ENCODE measurements at places on chromosomes 4 and X. TPM values are rescaled to one million over a fixed set of nuclear protein-coding genes. Genes with fewer than 3 reads are reported as not detected.
A peak's percentile ranks its signal among the peaks of the same experiment; 100 is the strongest.

SRPK3 gene
- total RNA-seq: not detected

FAM3A gene
- total RNA-seq: 35.9 TPM

VCX gene
- total RNA-seq: not detected

TCEAL9 gene
- total RNA-seq: 43.1 TPM

MAGEC2 gene
- total RNA-seq: not detected

PASD1 gene
- not detected for total RNA-seq

PHEX gene
- total RNA-seq: 1.6 TPM

PF4V1 gene
- total RNA-seq: not detected

GRCh38 chr4:14431155-14432134 is 570.8 kb upstream of the CPEB2 start:
- no peak overlapping the region for H3K27ac ChIP-seq
- H3K27me3 ChIP-seq: peaks cover 3% of the 10 kb centered on the region
- DNase-seq: no peak
- H3K4me1 ChIP-seq: no peaks in the 10 kb centered on the region

DNA sequence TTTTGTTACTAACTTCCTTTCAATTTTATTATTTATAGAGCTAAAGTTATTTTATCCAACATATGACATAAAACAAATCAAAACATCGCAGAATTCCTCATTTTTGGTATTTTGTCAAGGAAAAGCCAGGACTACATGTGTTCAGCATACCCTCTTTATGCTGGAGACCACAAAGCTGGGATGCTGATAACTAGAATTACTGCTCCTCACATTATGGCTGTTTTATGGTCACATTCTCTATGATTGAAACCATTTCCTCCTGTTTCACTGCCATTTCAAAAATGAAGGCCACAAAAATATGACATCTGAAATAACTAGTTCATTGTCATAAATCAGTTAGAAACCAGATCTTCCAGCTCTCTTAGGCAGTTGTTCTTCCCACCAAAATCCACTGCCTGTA is 41.7 kb downstream of the KLHL34 start:
- H3K4me3 ChIP-seq: peak overlapping the region; percentile 4
- H3K27ac ChIP-seq: peak overlapping the region; percentile 84
- DNase-seq: no peak
- H3K27me3 ChIP-seq: no peaks in the 10 kb centered on the region

- no peaks in the 10 kb centered on the region for H3K36me3 ChIP-seq
- no peak for DNase-seq
- H3K27ac ChIP-seq: no peak overlapping the region
- peaks cover 9% of the 10 kb centered on the region for H3K4me1 ChIP-seq
- H3K27me3 ChIP-seq: no peaks in the 10 kb centered on the region
Measured at GRCh38 chr4:81335122-81335912, 120.3 kb upstream of the PRKG2 start.

GRCh38 chr4:119105605-119106004 is 30.0 kb upstream of the MYOZ2 start:
- no peaks in the 10 kb centered on the region for H3K36me3 ChIP-seq
- H3K27me3 ChIP-seq: no peaks in the 10 kb centered on the region
- DNase-seq: no peak
- no peak overlapping the region for H3K27ac ChIP-seq
- peaks cover 12% of the 10 kb centered on the region for H3K4me1 ChIP-seq
- H3K4me3 ChIP-seq: no peak overlapping the region

DNA sequence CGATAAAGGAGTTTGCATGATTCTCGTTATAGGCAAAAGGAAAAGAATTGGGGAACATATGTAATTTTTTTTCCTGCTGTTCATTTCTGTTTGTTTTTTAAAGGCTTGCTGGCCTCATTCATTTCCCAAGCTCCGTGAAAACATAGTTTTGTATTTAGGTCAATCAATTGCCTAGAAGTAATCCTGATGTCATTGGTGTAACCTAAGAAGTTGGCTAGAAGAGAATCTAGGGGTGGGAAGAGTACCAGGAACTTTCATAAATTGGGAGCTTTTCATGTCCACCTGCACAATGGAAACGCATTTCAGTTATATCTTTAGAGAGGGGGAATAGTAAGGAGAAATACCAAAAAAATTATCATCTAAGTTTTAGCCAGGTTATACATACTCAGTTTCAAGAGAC is 3.8 kb downstream of the RAPGEF2 start:
- peak overlapping the region; percentile 62 for H3K4me3 ChIP-seq
- peaks cover 5% of the 10 kb centered on the region for H3K36me3 ChIP-seq
- no peak overlapping the region for H3K27ac ChIP-seq

DNA sequence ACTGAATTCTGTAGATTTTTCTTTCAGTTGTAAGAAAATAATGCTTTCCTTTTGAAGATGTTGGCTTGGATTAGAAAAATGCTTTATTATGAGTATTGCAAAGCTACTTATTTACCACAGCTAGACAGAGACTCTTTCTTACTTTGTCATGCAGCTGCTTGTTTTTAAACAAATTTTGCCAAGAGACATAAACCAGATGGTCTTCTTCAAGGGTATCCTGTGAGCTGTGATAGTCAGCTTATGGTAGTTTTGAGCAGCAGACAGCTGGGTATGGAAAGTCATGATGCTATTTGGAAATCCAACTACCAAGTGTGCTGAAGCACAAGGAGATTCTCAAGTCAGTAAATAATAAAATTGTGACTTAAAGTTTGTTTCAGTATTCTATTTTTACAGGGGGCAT is 941.5 kb downstream of the DMD start:
- no peak overlapping the region for H3K4me3 ChIP-seq
- H3K27me3 ChIP-seq: no peaks in the 10 kb centered on the region
- no peak for DNase-seq
- H3K36me3 ChIP-seq: no peaks in the 10 kb centered on the region

DNA sequence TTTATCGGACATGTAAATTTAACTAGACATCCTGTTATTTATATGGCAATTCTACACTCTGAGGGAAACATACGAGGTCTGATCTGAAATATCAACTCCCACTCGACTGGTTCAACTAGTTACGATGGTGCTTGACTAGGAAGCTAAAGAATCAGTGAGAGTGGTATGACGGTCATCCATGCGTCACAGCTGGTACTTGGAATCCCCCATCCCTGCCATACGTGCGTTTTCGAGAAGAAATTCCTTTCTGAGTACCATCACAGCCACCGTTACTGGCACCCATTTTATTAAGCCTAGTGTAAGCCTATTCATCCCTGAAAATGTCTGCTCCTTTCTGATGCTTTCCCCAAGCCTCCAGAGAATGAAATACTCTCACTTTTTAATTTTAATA is 695 bp upstream of the PIGA start:
- H3K4me3 ChIP-seq: peak overlapping the region; percentile 95
- H3K27ac ChIP-seq: peak overlapping the region; percentile 98
- peaks cover 5% of the 10 kb centered on the region for H3K4me1 ChIP-seq

DNA sequence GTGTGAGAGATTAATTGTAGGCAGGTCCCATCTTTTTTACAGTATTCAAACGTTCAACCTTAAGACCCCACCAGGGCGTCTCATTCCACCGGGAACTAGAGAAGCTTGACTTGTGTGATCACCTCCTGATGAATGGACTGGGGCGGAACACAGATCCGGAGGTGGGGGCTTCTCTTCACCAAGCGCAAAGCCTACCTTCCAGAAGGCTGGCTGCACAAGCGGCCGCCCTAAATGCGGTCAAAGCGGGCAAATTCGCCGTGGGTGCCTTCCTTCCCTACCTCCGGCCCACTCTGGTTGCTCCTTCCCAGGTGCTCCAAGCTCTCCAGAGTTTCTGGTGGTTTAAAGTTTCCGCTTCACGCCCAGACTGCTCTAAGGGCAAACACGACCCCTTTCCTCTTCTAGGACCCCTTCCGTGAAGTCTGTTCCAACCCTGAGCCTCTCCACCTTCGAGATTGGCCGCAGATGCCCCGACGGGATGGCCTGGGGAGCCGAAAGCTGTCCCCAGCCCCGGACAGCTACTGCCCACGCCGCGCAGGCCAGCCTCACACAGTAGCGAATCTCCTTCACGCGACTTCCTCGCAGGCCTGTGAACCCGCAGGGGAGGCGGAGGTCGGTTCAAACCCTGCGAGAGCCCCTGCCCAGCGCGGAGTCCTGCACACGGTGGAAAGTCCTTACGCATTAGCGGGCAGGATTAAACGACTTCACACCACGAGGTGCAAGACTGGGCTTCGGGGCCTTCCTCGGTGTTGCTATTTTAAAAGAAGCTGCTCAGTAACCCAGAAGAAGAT is 1.6 kb upstream of the WWC2 start:
- peak overlapping the region; percentile 84 for H3K4me3 ChIP-seq
- H3K27me3 ChIP-seq: peaks cover 25% of the 10 kb centered on the region
- no peak for DNase-seq
- peak overlapping the region; percentile 83 for H3K27ac ChIP-seq
- peaks cover 27% of the 10 kb centered on the region for H3K4me1 ChIP-seq

- peak overlapping the region; percentile 26 for H3K4me3 ChIP-seq
- no peaks in the 10 kb centered on the region for H3K36me3 ChIP-seq
- no peak for DNase-seq
- H3K27ac ChIP-seq: no peak overlapping the region
- no peaks in the 10 kb centered on the region for H3K27me3 ChIP-seq
Measured at GRCh38 chrX:76147106-76147505, 25.8 kb upstream of the PBDC1 start.

GRCh38 chrX:95058815-95059214 is 1384.8 kb downstream of the FAM133A start:
- H3K4me3 ChIP-seq: no peak overlapping the region
- no peak overlapping the region for H3K27ac ChIP-seq
- no peaks in the 10 kb centered on the region for H3K4me1 ChIP-seq
- no peak for DNase-seq
- H3K36me3 ChIP-seq: no peaks in the 10 kb centered on the region

GRCh38 chr4:110624904-110625494 is 2.1 kb upstream of the PITX2 start:
- no peak overlapping the region for H3K27ac ChIP-seq
- H3K36me3 ChIP-seq: no peaks in the 10 kb centered on the region
- no peak for DNase-seq

DNA sequence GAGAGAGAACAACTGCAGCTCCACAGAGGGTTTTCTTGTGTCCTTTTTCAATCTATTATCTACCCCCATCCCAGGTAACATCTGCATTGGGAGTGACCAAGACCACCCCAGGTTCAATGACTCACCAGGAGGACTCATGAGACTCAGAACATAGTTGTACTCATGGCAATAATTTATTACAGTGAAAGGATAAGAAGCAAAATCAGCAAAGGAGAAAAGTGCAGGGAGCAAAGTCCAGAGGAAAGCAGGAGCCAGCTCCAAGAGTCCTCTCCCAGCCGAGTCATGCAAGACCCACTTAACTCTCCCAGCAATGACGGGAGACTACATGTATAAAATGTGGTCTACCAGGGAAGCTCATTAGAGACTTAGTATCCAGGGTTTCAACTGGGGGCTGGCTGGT is 129.5 kb upstream of the RBPJ start:
- no peaks in the 10 kb centered on the region for H3K36me3 ChIP-seq
- H3K4me1 ChIP-seq: peaks cover 15% of the 10 kb centered on the region
- H3K27ac ChIP-seq: no peak overlapping the region
- H3K4me3 ChIP-seq: no peak overlapping the region

DNA sequence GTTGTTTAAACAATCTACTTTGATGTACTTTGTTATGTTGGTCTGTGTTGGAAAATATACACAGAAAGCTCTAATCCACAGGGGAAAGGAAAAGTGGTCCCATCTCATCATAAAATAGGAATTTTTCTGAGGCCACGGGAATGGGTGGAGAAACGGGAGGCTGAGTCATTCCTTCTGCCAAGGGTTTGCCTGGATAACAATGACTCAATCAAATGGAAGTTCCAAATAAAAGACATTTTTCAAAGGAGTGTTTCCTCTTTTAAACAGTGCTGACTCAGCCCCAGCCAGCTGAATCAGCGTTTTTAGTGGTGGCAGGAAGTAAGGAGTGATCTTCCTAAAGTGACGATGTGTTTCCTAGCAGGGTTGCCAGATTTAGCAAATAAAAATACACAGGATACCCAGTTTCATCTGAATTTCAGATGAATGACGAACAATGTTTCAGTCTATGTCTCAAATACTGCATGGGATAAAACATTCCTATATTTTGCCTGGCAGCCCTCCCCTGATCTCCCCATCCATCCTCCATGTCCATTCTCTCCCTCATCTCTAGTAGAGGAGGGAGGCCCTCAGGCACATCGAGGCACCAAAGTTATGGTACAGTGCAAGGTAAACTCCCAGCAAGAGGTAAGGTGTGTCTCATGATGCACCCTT is 345.4 kb upstream of the GATB start:
- no peak overlapping the region for H3K4me3 ChIP-seq
- peak overlapping the region; percentile 24 for H3K27ac ChIP-seq
- peaks cover 58% of the 10 kb centered on the region for H3K4me1 ChIP-seq
- H3K27me3 ChIP-seq: peaks cover 4% of the 10 kb centered on the region

DNA sequence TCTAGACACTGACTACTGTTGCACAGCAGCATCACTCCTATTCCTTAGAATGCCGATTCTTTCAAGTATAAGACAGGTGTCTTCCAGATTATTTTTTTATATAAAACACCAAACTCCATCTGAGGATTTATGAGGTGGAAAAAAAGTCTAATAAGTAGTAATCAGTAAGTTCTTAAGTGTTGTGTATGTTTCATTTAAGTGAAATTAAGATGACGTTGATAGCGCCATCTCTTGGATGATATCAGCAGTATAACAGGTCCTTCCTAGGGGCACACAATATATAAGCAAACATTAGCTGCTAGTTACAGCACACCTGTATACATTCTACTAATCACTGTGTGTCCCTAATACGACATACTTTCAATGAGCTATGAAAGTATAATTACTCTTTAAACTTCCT is 99.6 kb upstream of the STS start:
- no peak overlapping the region for H3K4me3 ChIP-seq
- H3K36me3 ChIP-seq: peaks cover 44% of the 10 kb centered on the region
- DNase-seq: no peak

DNA sequence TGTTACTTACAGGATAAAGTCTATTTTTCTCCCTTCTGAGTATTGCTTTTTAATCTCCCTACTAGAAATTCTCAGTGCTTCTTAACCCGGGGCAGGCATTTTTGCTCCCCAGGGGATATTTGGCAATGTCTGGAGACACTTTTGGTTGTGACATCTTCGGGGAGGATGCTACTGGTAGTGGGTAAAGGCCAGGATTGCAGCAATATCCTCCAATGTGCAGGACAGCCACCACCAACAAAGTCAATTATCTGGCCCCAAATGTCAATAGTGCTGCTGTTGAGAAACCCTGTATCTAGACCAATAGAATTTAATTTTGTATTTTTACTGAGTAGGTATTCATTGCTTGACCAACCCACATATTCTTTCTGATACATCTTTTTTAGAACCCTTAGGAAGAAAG is 669.5 kb upstream of the MAGEB2 start:
- no peak for DNase-seq
- H3K4me1 ChIP-seq: no peaks in the 10 kb centered on the region
- no peak overlapping the region for H3K4me3 ChIP-seq
- H3K36me3 ChIP-seq: no peaks in the 10 kb centered on the region
- H3K27ac ChIP-seq: no peak overlapping the region

- no peaks in the 10 kb centered on the region for H3K36me3 ChIP-seq
- no peak overlapping the region for H3K4me3 ChIP-seq
- H3K27ac ChIP-seq: no peak overlapping the region
- H3K4me1 ChIP-seq: peaks cover 8% of the 10 kb centered on the region
Measured at GRCh38 chrX:38895775-38896174, 94.5 kb downstream of the MID1IP1 start.

DNA sequence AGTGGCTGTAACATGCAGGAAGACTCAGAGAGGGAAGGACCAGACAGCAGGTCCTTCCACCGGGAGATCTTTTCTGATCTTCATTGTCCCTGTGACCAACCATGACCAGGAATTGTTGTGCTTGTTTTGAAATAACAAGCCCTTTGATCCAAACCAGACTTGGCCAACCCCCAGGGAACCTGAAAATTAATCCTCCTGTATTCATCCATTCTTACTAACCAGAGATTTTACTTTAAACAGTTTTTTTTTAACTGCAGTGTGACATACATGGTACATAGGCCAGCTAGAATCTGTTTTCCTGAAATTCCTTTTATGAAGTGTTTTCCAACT is 4.0 kb downstream of the WFS1 start:
- H3K27me3 ChIP-seq: no peaks in the 10 kb centered on the region
- peak overlapping the region; percentile 53 for H3K27ac ChIP-seq
- H3K4me1 ChIP-seq: peaks cover 43% of the 10 kb centered on the region
- peak overlapping the region; percentile 71 for H3K4me3 ChIP-seq
